CD4-positive, alpha-beta T cell treated with Interleukin-12 subunit alpha and Interleukin-12 subunit beta, for 1 hour (primary cell): ENCODE measurements at places on chromosomes 2 and 18.

DNA sequence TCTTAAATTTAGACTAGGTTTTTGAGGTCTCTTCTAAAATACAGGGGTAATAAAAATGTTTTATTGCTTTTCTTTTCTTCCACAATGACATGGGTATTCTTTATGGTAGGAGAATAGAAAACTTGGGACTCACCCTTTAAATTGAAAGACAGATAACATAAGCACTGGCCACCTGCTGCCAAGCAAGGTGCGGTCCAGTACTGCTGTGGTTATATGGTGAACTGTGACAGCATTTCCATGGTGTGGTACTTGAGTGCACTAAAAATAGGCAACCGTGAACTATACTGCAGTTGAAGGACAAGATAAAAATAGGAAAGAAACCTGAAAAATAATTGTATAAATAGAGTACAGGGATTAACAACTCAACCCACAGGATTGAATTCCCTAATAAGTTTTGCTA lies 54.4 kb upstream of the GRB14 start:
- DNase-seq = no peak

- DNase-seq = no peak
Measured at GRCh38 chr2:226909126-226909525, 73.3 kb downstream of the RHBDD1 start.

- no peak for DNase-seq
Measured at GRCh38 chr18:48391868-48392267, 17.3 kb downstream of the ZBTB7C start.

DNA sequence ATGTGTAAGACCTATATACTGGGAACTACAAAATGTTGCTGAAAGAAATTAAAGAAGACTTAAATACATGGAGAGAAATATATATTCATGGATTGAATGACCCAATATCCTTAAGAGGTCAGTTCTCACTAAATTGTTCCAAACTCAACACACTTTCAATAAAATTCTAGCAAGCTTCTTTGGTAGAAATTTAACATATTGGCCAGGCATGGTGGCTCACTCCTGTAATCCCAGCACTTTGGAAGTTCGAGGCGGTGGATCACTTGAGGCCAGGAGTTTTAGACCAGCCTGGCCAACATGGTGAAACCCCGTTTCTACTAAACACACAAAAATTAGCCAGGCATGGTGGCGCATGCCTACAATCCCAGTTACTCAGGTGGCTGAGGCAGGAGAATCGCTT lies 33.6 kb upstream of the MYCN start:
- no peak for DNase-seq

DNA sequence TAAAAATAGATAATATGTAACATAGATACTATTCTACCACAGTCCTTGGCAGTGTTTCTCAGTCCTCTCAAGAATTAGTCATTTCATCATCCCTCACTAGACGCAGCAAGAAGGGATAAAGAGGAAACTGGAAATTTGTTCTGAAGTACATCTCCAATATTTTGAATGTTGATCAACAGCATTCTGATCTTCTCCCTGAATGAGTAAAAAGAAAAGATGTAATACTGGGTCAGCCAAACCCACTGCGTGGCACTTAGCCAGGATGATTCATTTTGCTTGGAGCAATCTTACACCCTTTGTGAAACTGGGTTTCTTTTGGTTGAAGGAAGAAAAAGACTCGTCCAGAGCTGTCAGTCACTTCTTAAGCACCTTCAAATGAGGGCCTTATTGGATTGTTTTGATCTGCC lies 54.1 kb downstream of the TAF1B start:
- DNase-seq = no peak

- DNase-seq = no peak
Measured at GRCh38 chr18:80194874-80195570, 52.3 kb downstream of the PARD6G start.

DNA sequence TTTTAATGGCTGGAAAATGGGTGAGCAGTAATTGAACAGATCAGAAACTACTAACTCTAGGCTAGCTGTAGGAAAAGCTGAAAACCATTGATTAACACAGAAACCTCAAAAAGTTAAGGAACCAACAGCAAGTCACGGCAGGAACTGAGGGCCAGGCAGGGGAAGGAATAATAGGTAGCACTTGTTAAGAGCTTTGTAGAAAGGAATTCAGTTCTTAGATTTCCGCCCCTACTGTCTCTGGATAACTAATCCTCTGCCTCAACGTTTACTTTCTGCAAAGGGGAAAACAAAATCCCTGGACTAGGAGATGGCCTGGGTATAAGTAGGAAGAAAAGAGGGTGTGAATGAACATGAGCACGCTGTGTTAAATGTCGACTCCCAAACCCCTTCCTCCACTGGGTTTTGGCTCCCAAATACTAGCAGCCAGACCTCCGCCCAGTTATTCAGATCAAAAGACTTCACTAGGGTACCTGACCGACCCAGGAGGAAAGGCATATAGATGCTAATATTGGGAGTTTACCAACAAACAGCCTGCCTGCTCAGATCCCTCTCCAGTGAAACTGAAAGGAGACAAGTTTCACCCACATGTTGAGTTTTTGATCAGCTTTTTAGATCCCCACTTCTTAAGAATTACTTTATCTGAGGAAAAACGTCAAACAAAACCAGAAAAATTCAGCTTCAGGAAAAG lies 12.4 kb downstream of the SMAD2 start:
- no peak for DNase-seq
